Neural crest cell (in vitro differentiated cells): ENCODE measurements at places on chromosomes 1 and 21.

DNA sequence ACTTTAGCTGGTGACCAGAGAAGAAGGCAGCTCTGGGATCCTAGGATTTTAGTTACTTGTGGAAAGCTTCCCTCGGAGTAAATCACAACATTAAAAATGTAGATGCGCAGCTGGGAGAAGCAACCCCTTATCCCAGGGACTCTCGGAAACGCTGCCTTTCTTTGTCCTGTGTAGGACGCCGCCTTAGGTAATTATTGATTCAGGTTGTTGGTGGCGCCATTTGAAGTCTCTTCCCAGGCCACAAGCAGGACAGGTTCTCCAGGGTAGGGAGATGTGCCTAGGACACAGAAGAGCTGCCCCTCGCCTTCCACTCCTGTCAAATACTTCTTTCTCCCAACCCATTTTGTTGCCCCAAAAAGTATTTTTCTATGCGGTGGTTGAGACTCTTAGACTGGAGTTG lies 10.3 kb downstream of the SLC37A1 start:
- DNase-seq = no peak

- no peak for DNase-seq
Observed at GRCh38 chr1:46334030-46334384, 6.6 kb upstream of the NSUN4 start.

DNA sequence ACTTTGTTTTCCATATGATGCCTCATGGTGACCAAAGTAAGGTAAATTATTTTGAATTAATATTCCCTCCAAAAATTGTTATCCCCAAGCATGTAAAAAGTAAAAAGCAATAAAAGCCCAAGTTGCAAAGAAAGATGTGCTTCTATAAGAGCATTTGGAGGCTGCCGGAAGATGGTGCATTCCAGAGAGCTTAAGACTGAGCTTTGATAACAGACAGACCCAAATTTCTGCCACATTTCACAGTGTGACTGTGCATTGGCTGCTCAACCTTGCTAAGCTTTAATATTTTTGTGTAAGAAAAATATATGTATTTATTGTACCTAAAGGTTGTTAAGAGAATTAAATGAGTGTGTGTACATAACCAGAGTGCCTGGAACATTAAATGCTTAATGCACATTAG lies 67.9 kb downstream of the CYYR1 start:
- no peak for DNase-seq

DNA sequence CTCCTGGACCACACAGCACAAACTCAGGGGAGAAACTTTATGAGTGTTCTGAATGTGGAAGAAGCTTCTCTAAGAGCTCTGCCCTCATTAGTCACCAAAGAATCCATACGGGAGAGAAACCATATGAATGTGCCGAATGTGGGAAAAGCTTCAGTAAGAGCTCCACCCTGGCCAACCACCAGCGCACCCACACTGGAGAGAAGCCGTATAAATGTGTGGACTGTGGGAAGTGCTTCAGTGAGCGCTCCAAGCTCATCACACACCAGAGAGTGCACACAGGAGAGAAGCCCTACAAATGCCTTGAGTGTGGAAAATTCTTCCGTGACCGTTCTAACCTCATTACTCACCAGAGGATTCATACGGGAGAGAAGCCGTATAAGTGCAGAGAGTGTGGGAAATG lies 22.5 kb downstream of the ZSCAN20 start:
- DNase-seq = no peak

DNA sequence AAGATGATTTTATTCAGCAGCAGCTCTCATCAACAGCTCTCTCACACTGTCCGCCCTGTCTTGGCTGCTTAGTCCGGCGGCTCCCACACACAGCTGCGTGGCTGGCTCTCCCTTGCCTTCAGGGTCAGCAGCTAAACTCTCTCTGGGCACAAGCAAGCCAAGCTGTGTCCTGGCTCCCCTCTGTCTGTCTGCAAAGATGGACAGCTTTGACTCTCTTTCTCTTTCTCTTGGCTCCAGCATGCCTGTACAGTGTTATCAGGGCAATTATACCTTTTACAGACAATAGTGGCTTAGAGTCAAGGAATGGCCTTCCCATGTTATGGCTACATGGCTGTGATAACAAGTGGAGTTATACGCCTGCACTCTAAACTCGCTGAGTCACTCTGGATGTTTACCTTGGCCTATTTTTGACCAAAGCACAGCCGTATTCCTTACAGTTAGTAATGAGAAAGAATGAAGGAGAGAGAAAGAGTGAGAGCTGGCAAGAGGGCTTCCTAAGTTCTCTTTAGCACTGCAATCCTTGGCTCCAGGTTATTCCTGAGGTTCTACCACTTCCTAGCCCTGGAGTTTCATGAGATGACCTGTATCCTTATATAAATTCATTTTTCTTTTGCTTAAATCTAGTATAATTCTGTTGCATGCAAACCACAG lies 59.9 kb upstream of the ZSWIM5 start:
- no peak for DNase-seq

DNA sequence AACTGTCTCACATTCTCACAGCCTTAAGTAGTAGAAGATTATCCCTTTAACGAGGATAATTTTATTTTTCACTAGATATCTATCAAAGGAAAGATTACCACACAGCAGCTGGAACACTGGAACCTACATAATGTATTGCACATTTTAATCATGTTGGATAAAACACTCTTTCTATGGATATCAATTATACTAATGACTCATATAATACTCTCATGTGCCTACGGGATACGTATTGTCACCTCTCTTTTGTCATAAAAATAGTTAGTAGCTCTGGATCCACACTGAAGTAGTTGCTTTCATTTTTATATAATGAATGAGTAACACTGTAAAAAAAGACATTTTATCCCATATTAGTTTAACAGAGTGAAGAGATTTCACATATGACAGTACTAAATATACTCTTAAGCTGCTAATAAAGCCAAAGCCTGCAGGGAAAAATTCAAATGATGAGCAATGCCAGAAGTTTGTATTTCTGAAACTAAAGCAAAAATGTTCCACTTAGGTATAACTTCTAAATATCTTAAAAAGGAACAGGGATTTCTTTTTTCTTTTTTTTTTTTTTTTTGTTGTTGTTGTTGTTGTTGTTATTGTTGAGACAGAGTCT lies 408.7 kb upstream of the PKN2 start:
- DNase-seq = no peak

- DNase-seq = no peak
Observed at GRCh38 chr1:229689904-229690303, 63.9 kb downstream of the URB2 start.

- no peak for DNase-seq
Observed at GRCh38 chr1:93483606-93484005, 35.7 kb downstream of the FNBP1L start.

- DNase-seq = no peak
Observed at GRCh38 chr1:175443332-175443731, 250.8 kb upstream of the KIAA0040 start.

DNA sequence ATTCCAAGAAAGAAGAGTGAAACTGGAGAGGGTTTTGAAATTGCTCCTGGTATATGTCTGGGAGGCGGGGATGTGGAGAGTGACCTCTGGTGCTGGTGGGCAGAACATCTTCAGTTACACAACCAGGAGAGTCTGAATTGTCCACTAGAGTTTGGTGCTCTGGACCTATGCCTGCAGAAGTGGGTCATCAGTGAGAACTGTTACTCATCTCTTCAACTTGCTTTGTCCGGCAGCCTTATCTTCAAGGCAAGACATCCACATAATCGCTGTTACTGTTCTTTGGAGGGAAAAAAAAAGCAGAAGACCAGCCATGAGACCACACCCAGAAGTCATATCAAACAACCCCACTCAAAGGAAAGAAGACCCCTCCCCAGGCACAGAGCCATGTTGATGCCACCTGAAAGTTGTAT lies 14.9 kb downstream of the SH2D1B start:
- no peak for DNase-seq

DNA sequence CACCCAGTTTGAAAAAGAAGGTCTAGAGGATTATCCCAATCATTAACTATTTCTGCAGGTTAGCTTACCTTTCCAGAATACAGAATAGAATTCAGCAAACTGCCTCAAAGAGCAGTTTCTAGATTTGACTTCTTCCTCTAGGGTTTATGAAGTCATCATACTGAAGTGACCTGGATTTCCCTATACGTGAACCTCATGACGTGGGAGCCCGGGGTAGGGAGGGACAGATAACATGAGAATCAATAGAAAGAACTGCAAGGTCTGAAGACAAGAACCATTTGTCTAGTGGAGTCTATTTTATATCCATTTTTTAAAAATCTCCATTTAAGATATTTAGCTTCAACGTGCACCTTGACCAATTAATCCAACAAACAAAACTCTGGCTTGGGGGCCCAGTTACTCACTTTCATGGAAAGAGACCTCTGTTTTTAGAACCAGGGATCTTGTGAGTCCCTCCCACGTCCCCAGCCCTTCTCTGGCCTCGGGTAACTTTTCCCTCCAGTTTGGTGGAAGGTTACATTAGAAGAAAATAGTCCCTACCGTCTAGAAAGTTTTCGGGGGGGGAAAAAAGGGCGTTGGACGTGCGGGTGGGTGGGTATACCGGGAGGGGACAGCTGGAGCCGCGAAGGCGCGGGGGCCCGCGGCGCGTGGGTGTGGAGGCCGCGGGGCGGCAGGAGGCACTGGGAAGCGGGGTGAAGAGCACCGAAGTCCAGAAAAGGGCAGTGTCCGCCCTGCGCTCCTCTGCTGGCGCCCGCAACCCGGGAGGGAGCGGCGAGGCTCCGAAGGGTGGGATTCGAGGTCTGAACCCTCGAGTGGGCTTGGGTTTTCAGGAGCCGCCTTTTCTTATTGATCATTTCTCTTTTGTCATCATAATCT lies 13.8 kb upstream of the POGZ start:
- peak; percentile 39 for DNase-seq
